ENCODE measurements at places on chromosomes 3 and 15. TPM values are rescaled to one million over a fixed set of nuclear protein-coding genes. Genes with fewer than 3 reads are reported as not detected.

- no peak for DNase-seq
Observed at GRCh38 chr15:83850015-83850414, 196.1 kb downstream of the ADAMTSL3 start.

DNA sequence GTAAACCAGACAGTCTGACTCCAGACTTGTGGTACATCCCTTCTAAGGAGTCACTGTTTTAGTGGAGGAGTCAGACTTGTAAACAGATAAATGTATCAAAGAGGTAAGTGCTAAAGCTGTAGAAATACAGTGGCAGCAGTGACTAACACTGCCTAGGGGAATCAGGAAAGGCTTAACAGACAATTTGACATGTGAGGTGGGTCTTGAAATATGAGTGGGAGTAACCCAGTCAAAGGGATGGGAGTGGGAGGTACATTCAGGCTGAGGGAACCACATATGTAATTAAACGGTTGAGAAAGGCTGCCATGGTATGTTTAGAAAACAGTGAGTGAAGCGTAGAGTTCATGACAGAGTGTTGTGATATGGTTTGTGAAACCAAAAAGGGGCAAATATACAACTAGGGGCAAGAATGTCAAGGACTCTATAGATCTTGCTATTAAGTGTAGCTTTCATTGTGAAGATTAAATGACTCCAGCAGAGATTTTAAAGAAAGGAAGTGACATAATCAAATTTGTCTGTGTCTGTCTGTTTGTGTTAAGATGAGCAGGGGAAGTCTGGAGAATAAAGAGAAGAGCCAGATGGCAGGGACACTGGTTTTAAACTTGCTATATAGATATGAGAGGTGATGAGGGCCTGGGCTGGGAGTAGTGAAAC lies 11.2 kb upstream of the ALCAM start:
- DNase-seq = no peak

- peak; percentile 89 for DNase-seq
Observed at GRCh38 chr3:141237701-141238521, 6.3 kb downstream of the PXYLP1 start.

DNA sequence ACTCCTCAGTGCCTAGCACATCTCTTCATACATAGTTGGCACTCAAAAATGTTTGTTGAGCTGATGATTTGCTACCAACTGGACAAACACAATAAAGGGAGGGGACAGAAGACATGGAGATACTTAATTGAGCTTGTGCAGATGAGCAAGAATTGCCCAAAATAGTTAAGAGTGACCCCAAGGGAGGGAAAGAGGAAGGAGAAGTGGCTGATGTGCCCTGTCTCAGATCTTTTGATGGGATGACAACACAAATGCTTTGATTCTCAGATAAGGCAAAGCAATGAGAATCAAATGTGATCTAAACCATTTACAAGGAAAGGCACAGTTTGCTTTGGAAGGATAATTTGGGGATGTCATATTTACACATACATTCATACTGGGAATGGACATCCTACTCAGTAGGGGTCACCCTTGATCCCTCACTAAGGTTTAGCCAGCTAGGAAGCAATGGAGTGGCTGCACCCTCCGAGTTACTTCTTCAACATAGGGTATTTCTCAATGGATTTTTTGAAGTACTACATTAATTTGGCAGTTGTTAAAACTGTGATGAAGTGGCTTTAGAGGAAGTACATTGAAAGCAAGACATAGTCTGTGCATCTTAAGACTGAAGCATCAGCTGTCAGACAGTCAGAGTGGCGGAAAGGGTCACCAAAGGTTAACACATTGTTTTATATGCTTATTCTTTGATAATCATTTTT lies 21.9 kb upstream of the SSR3 start:
- DNase-seq = no peak

DNA sequence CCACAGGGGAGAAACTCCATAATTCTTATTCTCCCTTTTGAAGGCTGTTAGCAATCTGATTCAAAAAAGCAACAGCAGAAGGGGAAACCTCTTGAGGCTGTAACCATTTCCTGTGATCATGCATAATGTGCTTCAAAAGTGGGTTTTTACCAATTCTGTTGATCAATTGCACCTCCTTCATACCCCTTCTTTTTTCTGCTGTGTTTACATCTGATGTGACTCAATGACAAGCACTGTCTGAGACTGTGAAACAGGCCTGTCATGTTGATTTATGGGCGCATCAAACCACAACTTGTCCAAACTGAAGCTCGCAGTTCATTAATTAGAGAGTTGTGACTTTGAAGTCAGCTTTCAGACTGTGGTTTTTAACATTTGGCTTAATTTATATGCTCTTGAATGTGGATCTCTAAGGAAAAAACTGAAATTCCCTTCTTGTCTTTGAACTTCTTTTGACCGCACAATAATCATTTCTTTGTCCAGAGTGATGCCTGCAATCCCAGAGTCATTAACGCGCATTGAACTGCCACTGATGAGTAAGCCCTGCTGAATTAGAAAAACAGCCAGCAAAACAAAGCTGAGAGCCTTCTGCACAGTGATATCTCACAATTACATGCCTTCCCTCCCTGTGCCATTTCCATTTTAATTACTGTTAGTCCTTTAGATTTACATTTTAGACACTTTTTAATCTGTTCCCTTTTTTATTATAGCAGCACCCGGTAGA lies 532.8 kb downstream of the FOXP1 start:
- DNase-seq = no peak

DNA sequence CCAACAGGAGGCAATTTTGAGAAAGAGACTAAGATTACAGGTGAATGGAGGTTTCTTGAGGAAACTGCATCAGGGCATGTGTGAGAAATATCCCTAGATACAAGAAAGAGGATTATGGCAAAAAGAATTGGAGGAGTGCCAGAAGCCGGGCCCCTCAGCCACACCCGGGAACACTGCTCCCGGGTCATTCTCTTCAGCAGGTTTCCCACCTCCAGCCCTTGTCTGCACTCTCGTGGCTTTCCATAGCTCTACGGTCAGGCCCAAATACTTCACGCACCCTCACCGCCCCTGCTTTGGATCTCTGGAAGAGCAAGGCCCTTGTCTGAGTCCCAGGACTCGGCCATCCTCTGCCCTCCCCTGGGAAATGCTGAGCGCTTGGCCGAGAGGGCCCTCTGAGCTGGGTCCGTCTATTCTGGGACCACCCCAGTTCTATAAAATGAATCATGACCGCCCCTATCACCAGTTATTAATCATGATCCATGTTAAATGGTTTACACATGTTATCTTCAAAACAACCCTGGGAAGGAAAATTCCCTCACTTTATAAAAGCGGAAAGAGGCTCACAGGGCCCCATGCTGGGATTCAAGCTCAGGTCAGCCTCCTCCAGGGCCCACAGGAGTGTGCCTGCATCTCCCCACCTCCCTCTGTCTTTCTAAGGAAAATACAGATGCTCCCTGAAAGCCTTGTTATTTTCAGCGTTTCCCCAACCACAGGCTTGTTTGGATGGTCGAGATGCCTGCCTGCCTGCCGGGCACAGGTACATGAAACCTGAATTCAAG lies 38.8 kb upstream of the SPTBN5 start:
- no peak for DNase-seq

GRCh38 chr3:41525303-41526064 lies 326.2 kb downstream of the CTNNB1 start:
- no peak for DNase-seq

DNA sequence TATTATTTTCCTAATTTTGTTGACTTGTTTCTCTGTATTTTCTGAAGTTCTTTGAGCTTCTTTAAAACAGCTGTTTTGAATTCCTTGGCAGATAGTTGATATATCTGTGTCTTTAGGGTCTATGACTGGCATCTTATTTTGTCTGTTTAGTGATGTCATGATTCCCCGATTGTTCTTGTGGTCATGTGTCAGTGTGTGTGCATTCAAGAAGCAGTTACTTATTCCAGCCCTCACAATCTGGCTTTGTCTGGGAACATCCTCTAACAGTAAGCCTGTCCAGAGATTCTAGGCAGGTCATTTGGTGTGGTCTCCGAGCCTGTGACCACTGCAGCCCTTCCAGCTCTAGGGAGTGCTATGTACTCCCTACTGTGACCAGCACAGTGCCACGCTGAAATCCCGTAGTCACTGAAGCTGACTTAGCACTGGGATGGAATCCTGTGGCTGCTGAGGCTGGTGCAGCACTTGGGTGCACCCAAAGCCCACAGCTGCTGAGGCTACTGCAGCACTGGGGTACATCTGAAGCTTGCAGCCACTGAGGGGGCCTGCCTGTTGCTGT lies 6.7 kb downstream of the LNP1 start:
- DNase-seq = no peak

DNA sequence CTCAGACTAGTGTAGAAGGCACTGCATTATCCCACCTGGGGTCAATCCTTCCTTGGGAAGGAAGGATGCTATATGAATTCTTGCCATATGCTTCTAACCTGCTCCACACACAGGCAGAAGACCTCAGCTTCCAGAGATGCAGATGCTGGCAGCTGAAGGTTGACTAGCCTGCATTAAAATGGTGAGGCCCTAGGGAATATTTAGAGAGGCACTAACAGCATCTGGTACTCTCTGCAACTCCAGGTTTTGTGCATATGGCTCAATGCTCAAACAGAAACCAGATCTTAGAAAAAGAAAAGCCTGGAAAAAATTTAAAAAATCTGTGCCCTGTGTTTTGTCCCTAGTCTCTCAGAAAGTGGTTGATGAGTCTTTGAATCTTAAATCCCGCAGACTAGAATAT lies 56.0 kb upstream of the MYRIP start:
- no peak for DNase-seq

GRCh38 chr3:71858503-71859122 lies 73.7 kb upstream of the PROK2 start:
- no peak for DNase-seq

GRCh38 chr3:126119976-126120375 lies 36.1 kb upstream of the SLC41A3 start:
- no peak for DNase-seq

- no peak for DNase-seq
Observed at GRCh38 chr3:140760324-140761075, 82.6 kb downstream of the TRIM42 start.

DNA sequence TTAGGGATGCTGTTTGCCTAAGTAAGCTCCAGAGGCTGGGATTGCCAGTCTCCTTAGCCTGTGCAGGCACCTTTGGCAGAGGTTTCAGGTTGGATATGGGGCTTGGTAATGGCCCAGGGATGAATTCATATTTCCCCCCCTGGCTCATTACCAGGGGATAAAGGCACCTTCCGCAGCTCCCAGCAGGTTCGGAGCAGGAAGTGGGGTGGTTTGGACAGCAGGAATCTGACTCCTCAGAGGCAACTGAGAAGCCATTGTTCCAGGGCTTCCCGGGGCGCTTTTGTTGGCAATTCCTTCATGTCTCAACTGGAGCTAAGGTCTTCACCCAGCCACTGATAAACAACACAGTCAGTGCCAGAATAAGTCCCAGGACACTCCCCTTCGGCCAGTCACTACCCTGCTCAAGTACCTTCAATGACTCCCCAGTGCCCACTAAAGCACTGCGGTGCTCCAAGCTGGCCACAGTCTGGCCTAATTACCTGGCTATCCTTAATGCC lies 85.3 kb upstream of the SLC6A6 start:
- no peak for DNase-seq

DNA sequence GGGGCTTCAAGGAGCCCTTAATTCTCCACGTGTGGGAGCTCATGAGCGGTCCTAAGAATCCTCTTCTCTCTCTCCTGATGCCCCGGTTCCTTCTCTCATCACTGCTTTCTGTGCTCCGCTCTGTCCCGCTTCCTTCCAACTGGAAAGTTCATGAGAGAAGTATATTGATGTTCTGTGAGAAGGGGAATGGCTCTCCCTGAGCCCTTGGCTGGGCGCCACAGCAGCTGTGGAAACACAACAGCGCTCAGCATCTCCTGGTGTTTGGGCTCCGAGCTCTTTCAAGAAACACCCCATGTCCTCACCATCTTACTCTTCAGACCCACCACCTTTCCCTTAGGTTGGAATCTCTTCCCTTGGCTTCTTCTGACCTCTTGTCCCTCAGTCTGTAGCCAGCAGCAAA lies 161.7 kb downstream of the VGLL4 start:
- peak; percentile 91 for DNase-seq

The ANKDD1A gene
- 1.3 TPM for total RNA-seq

The MAP4 gene
- total RNA-seq = 680 TPM

The TGFBR2 gene
- 175 TPM for total RNA-seq

The AADACL2 gene
- total RNA-seq = not detected

The PRKCD gene
- 13.2 TPM for total RNA-seq

The CHRNB4 gene
- total RNA-seq = not detected

The DNAH12 gene
- total RNA-seq = 0.02 TPM

The PGBD4 gene
- total RNA-seq = 1.7 TPM

The CDC25A gene
- total RNA-seq = 0.77 TPM

The AHSG gene
- not detected for total RNA-seq

The VIPR1 gene
- total RNA-seq = 2.2 TPM
